Hindlimb muscle (tissue), 1 donor: ENCODE measurements at places on chromosomes 2 and 18. TPM values are rescaled to one million over a fixed set of nuclear protein-coding genes. Genes with fewer than 3 reads are reported as not detected.

DNA sequence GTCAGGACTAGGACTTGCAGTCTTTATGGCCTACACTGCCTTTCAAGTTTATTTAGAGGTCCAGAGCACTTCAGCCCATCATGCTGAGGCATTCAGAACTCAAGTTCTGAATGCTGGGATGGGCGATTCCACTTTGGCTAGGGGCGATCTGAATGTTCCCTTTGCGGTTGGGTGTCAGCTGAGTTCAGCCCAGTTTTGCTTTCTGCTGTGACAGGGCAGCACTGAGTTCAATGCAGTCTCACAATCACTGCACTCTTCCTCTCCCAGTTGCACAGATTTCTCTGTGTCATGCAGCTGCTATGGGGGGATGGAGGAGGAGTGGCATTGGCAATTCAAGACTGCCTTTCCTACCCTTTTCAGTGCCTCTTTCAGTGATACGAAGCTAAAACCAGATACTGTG is 1232.0 kb upstream of the FAM98A start:
- no peak for DNase-seq

The PRKAG3 gene
- 44.4 TPM for polyA plus RNA-seq

The PPP1R7 gene
- polyA plus RNA-seq = 87.2 TPM

DNA sequence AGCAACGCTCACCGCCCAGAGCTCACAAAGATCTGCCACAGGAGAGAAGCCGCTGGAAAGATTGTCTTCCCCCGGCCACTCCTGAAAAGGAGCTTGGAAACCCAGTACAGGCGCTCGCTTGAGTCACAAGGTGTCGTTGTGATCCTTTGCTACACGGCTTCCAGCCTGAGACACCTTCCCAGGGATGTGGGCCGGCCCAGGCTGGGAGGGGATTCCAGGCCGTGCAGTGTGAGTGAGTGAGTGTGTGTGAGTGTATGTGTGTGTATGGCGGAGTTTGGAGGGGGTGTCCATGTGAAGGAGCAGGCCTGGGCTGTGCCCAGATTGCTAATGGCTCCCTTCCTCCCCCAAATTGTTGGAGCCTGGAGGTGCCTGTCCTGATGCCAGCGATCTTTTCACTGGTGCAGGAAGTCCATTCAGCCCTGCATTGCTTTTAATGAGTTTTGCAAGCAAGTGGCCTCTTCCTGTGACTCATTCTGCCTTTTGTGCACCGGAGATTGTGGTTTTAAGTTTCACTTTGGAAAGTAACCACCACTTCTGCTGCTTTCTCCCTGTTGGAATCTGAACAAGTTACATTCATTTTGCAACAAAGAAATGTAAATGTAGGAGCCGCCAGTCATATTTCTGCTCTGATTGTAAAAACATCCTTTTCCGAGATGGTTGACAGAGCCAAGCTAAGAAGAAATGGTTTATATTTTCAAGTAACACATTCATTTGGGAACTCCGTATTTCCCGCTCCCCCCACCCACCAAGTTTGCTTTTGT is 83.7 kb downstream of the LPIN1 start:
- DNase-seq = peak; percentile 90

DNA sequence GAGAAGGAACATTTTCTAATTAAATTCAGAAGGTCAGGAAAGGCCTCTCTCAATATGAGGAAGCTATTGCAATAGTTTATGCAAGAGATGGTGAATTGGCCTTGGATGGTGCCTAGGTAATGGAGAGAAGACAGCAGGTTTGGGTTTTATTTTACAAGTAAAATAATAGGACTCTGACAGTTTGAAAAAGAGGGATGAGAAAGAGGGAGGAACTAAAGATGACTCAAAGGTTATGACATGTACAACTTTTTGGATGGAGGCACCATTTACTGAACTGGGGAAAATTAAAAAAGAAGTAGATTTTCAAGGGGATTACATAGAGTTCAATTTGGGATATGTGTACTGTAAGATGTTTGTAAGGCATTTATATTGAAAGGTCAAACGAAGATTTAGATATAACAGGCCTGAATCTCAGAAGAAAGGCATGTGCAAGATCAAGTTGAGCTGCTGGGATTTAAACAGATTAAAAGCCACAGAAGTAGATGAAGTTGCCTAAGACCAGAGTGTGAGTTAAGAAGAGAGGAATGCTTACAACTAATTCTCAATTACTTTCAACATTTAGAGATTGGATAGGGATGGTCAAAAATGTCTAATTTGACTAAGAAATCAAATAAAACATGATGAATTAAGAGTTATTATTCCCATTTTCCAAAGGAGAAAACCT is 12.3 kb upstream of the ASNSD1 start:
- no peak for DNase-seq

DNA sequence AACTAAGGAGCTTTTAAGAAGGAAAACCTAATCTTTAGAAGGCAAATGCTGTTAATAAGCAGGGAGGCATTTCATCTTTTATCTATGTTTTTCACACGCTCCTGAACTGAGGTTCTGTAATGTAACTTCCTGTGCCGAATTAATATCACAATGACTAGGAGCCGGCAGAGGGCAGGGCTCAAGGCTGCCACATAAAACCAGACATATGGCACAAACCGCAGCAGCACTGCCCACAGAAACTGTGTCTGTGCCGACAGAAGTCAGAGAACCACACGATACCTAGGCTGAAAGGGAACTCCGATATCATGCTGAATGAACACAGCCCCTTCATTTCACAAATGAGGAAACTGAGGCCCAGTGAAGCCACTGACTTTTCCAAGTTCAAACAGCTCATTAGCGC is 112.1 kb downstream of the EIPR1 start:
- no peak for DNase-seq
